ENCODE measurements at places on chromosomes 6 and 20. TPM values are rescaled to one million over a fixed set of nuclear protein-coding genes. Genes with fewer than 3 reads are reported as not detected.

DNA sequence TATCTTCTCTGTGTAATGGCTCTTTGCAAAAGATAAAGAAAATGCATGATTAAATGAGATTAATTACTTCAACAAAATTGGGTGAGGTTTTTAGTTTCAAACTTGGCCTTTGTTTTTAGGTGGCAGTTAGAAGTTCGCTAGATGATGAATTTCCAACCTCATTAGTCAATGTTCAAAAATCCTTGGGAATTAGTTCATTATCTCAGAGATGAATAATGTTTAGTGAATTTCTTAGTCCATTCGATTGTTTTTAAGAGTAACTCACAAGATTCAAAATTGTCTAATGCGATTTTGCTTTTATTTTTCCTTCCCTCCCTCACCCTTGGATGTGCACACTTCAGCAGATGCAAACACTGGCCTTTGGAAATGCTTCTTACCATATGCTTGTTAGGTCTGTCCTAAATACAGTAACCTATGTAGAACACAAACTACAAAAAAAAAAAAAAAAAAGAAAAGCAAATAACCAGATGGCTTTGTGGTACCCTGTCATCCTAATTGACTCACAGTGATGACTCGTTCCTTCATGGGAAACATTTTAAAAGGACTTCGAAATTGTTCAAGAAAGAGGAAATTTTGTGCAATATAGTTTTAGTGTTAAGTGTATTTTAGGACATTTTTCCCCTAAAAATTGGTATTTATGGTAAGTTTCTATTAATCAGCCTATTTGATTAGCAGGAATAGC lies 66.7 kb downstream of the FAM229B start:
- no peak for DNase-seq

GRCh38 chr6:170435766-170436165 lies 117.3 kb downstream of the PSMB1 start:
- no peak for DNase-seq

DNA sequence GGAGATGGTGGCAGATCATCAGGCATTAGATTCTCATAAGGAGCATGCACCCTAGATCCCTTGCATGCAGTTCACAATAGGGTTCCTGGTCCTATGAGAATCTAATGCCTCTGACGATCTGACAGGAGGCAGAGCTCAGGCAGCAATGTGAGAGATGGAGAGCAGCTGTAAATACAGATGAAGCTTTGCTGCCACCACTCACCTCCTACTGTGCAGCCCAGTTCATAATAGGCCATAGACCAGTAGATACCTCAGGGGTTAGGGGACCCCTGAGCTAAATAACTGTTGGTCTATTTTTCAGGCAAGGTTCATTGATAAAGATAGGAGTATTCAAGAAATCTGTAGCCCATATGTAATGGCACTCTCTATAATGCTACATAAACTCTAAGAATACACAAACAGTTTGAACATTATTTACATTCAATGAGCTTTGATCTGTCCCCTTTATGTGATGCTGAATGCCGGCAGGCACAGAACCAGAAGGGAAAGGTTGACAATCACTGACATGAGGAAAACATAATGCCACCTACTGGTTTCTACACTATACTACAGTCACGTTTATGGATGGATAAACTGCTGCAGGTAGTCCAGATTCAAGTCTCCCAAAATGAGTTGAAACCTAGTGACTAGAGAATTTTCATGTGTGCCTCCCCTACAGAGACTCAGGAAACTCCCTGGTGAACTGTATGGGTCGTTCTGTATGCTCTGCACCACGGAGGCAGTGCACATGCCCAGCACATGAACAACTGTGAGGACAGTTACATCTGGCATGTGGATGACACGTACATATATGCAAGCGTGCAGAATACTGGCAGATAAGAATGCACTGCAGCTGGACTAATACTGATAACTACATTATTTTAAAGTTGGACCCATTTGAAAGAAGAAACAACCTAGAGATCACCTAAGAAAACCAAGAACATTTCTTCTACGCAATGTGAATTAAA lies 72.0 kb downstream of the DST start:
- no peak for DNase-seq

The ID4 gene
- not detected for polyA plus RNA-seq

- DNase-seq, result no peak
These were observed 49.5 kb upstream of the TFAP2D start for GRCh38 chr6:50663806-50664205.

DNA sequence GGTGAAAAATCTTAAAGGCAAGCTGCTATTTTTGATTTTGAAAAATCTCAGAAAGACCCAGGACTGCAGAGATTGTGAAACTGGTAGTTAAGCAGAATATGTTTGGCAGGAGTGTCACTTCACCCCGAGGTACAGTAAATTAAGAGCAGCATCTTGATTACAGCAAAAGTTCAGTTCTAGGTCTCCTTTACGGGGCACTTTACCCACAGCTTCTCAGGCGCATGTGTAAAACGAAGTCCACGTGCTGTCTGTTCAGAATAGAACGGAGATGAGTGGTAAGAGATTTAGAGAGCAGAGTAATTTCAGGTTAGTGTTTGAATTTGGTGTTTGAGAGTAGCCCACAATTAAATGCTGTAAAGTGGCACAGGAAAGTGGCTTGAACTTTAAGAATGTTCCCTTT lies 84.0 kb downstream of the FARS2 start:
- no peak for DNase-seq

DNA sequence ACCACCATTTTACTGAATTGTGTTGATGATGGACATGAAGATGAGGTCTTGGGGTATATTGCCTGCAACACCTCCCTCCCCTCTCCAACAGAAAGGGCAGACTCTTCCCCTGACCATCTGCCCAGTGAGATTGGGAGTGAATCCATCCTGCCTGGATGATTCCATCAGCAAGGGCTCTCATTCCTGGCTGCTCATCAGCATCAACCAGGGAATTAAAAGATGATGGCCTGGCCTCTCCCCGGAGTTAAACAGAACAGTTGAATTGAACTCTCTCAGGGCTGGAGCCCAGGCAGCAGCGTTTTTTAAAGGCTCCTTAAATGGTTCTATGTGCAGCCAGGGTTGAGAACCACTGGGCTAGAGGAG lies 14.6 kb upstream of the MRPS18A start:
- DNase-seq, result no peak

GRCh38 chr6:65116326-65116725 lies 590.7 kb downstream of the EYS start:
- no peak for DNase-seq

GRCh38 chr6:43171707-43172103 lies 636 bp downstream of the SRF start:
- DNase-seq, result peak; percentile 58

The UNC93A gene
- not detected for polyA plus RNA-seq

DNA sequence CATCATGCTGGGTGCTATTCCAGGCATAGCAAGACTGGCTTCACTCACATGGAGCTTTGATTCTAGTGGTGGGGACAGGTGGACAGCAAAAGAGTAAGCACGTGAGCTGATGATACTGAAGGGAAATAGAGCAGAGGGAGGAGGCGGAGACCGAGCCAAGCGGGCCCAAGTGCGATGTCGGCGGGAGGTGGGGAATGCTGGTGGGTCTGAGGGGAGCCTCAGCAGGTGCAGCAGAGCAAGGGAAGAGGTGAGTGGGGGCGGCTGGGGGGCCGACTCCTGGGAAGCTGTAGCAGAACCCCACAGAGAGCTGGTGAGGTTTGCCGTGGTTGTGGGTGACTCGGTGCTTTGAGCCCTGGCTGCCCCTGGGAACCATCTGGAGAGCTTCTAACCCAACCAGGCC lies 10.2 kb downstream of the RTEL1 start:
- DNase-seq, result no peak

DNA sequence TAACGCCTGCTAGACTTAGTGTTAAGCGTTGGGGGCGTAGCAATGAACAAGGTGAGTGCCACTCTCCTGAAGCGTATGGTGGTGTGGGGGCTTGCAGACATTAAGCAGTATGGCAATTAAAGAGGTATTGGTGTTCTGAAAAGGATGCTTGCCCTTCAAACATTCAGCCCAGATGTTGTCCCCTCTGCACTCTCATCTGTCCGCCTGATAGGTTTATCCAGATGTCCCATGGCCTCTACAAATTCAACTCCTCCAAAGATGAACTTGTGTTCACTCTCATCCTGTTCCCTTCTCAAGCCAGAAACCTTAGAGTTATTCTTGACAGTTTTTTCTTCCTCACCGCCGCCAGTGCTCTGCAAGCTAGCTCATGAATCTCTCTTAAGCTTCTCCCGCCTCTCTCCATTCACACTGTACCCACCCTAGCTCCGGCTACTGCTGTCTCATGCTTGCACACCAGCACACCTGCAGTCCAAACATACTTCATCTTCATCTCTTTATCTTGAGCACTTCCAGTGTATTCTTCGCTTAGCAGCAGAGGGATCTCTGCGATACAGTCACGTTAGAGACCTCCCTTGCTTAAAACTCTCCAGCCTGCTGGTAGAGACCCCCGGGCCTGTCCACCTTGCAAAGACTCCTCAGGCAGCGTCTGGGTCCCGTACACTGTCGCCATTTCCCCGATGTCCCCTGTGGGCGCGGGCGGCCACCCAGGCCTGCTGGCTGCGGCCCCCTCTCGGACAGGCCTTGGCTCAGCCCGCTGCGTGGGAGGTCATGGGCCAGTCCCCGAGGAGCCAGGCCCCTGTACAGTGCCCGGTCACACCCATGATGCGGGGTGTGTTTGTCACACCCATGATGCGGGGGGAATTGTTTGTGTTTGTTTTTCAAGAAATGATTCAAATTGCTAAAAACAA lies 962 bp downstream of the DDX27 start:
- DNase-seq, result no peak

The CST2 gene
- polyA plus RNA-seq, result not detected

- DNase-seq, result no peak
These were observed 10.7 kb downstream of the HMGN3 start for GRCh38 chr6:79223611-79224404.

The SCUBE3 gene
- polyA plus RNA-seq, result 0.12 TPM

DNA sequence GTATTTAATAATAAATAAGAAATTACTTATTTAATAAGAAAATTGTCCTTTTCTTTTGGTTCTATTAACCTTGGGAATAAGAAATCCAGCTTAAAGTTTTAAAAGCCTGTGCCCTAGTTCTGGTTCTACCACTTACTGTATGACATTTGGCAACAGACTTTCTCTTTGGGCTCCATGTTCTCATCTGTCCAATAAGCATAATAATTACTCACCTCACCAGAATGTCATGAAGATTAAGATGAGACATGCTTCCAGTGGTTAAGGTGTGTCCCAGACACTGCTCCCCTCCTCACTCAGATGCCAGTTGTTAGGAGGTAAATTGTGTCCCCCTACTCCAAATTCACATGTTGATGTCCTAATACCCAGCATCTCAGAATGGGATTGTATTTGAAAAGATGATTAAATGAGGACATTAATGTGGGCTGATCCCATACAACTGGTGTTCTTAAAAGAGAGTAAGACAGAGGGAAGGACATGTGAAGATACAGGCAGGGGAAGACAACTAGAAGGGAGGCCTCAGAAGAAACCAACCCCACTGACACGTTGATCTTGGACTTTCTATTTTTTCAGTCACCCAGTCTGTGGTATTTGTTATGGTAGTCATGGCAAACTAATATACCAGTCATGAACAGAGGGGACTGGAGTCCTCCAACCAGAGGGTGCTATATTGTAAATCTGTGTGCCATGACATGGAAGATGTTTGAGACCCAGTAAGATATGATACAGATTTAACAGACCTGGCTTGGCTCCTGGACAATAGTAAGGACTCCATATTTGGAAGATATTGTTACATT lies 6.4 kb upstream of the MICAL1 start:
- DNase-seq, result no peak
